Stimulated activated CD8-positive, alpha-beta memory T cell treated with anti-CD3 and anti-CD28 coated beads, Interleukin-15, amount 100 ng/mL, for 1 hour (primary cell): ENCODE measurements at places on chromosomes 3 and 15.

DNA sequence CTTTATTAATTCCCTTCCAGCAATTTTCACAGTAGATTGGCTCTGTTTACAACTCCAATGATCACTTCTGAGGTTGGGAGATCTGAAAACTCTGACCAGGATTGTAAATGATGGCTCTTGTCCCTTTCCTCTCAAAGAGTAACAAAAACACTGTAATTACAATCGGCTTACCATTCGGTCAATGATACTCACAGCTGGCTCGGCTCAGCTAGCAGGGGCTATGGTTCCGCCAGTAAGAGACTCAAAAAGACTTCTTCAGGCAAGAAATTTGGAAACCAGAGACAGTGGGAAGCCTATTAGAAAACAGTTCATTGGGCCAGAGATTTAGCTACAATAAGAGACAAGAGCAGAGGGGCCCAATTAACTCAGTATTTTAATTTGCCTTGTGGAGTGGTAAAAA is 96.6 kb downstream of the LRRC3B start:
- DNase-seq: no peak

GRCh38 chr3:82960379-82960778 is 1198.9 kb upstream of the GBE1 start:
- DNase-seq: no peak

GRCh38 chr3:27503526-27503925 is 19.3 kb upstream of the SLC4A7 start:
- no peak for DNase-seq

- no peak for DNase-seq
Observed at GRCh38 chr3:100719136-100719535, 9.8 kb downstream of the TFG start.

DNA sequence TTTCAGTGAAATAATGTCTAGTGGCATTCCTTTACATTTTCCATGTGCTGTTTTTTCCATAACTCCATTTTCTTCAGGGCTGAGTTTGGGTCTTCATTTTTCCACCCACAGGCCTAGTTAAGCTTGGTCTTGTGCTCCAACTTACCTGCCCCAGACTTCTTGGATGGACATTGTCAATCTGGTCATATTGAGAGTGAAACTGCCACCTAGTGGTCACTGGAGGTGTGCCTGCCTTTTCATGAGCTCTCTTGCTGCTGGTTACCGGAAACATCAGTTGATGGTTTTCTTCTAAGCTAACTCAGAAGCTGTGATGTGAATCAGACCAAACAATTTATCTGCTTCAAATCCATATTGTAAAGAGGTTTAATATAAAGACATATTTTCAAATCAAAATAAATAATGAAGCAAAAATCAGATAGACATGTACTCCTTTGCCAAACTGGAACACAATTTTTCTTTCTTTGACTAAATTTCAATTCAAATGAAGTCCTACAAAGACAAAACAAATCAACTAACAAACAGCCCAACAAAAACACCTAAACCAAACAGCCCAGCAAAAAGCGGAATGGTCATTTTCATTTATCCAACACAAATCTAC is 135.1 kb upstream of the RASGRP1 start:
- peak; percentile 49 for DNase-seq

DNA sequence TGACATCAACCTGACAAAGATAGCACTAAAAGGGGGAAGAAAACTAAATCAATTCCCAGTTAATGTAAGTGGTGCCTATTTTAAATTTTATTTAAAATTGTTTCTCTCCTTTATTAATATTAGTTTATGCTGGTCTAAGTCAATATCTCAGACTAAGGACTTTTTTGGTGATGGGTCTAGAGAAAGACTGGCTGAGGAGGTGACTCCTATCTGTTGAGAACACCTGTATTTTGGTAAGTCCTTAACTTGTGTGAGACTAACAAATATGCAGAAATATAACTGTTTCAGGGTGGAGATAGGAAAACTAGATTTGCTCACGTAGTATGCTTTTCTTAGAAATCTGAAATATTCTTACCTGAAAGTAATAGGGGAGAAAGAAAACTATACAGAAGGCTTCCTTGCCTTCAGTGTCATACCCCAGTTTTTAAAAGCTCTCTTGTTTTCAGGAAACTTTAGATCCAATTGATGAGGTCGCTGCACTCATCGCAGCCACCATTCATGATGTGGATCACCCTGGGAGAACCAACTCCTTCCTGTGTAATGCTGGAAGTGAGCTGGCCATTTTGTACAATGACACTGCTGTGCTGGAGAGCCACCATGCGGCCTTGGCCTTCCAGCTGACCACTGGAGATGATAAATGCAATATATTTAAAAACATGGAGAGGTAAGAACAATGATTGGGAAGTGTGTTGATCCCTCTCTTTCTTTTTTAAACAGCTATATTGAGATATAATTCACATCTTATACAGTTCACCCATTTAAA is 138.9 kb downstream of the PDE8A start:
- no peak for DNase-seq

DNA sequence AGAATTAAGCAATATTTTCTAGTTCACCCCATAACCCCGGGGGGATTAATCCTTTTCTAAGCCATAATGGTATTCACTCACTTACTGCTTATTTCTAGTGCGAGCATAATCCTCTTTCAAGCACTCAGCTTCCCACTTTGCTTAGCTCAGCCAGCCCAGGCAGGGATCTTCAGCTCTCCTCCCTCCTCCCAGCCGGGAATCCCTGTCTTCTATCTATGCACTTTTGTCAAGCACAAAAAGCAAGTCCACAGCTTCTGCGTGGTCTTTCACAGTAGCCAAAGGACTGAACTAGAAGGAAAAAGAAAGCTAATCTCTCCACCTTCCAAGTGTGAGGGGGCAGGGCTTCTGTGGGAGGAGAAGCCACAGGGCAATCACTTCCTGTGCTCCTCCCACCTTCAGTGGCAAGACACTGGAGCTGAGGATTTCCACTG is 62.8 kb downstream of the PEX5L start:
- no peak for DNase-seq

DNA sequence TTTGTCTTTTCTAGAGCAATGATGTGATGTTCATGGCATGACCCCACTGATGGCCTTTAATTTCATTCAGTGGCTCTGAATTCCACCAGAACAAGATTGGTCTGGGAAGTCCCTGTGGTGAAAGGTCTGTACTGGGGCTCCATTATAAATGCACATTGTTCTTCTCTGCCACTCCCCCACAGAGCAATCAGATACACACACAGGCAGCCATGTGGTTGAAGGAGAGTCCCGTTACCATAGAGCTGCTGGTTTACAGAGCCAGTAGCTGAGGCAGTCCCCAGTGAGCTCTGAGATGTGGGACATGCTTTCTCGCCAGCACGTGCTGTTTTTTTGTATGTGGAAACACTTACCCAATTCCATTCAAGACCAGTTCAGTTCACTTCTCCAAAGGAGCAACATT is 172.7 kb upstream of the TRIM42 start:
- no peak for DNase-seq

DNA sequence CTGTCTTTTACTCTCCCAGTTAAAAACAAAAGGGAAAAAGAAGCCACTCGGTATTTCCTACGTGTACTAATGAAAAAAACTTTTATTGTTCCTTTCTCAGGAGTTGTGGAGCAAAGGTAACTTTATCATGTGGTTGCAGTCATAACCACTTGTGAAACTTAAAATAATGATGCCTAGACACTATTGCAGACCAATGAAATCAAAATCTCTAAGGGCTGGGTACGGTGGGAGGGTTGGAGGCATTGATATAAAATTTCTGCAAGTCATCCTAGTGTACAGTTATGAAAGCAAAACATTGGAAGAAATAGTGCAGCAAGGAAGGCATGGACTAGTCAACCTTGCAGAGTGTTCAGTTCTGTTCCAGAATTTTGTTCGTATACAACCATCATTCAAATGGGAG is 808.8 kb downstream of the TUSC7 start:
- no peak for DNase-seq

- DNase-seq: no peak
Observed at GRCh38 chr3:157500232-157500631, 3.0 kb downstream of the VEPH1 start.

GRCh38 chr3:45858809-45859543 is 17.1 kb upstream of the LZTFL1 start:
- DNase-seq: no peak

GRCh38 chr3:54356261-54357045 is 234.1 kb downstream of the CACNA2D3 start:
- DNase-seq: no peak

DNA sequence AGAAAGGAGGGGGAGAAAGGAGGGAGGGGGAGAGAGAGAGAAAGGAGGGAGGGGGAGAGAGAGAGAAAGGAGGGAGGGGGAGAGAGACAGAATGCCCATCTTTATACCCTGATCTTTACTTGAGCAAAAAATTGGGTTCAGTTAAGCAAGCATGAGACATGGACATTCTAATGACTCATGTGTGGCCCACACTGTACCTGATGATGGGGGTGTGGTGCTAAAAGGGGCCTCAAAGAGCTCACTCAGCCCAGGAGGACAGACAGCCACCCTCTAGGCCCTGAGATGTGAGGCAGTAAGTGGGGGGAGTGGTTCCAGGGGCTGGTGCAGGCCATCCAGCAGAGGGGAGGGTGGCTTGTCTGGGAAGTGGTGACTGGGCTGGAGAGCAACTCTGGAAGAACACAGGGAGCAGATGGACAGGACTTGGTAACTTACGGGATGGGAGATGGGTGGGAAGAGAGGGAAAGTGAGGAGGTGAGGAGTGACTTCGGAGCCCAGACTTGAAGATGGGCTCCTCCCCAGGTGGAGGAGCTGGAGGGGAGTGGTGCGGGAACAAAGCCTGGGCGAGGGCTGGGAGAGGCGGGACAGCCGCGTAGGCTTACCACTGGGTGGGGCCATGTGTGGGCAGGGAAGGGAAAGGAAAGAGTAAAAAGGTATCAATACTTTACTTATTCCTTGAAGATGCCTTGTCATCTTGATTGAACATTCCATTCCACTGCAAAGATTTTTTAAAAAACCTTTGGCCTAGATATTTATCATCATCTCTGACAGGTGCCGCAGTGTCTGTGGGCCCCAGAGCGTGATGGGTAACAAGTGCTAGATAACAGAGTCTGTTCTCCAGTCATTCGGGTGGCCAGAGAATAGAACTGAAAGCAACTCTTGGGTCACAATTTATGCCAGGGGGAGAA is 32.3 kb downstream of the TSPAN3 start:
- DNase-seq: no peak

DNA sequence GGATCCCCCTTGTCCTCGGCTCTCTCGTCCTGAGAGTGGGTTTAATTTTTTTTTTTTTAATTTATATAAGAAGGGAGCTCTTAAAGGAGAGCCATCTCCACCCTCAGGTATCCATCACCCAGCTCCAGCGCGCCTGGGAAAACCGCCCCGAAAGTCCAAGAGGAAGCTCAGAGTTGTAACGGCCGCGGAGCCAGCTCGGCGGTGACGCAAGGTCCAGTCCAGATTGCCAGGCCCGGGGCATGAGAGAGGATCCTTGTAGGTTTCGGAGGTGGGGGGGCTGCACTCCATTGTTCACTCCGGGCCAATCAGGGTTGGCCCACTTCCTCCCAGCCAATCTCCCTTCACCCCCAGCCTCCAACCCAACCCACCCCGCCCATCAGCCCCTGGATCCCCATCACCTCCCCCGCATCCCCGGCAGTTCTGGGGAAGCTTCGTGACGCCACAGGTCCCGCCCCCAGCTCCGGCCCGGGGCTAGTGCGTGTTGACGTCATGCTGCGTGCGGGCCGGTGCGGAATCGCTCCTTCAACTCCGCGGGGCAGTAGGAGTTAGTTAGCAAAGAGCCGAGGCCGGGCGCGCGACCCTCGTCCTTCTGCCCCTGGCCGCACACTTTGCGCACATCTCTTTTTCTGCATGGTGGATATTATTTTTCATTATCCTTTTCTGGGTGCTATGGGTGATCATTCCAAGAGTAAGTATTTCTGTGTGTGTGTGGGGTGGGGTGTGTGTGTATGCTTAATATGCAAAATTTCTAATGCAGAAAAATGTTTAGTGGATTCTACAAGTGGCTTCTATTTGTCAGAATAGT is at the start of gene ISL2:
Gene ISL2, plus strand, starts transcription at position 520 of the 805 bp plus-strand sequence. Its CDS starts 111 bp downstream, at position 631.
- DNase-seq: no peak
